Mucosa of gallbladder (tissue), 1 donor: ENCODE measurements at places on chromosomes 11 and 22.
A peak's percentile ranks its signal among the peaks of the same experiment; 100 is the strongest.

GRCh38 chr11:61698173-61698948 is 18.2 kb downstream of the DAGLA start:
- no peak for DNase-seq

DNA sequence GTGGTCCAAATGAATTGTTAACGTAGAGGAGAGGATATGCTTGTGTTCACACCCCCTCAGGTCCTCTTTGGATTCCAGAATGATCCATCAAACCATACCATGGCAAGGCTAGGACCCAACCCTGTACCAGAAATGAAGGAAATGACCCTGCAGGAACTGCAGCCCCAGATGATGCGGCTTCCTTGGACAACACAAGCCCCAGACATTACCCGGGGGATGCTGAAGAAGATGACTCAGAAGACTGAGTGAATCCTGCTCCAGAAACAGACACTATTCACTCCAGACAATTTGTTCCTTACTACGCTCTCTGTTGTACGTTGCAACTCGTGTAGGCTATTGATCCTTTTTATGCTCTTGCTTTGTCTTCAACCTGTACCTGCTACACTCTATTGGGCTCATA is 15.2 kb upstream of the MTMR2 start:
- DNase-seq, result no peak

DNA sequence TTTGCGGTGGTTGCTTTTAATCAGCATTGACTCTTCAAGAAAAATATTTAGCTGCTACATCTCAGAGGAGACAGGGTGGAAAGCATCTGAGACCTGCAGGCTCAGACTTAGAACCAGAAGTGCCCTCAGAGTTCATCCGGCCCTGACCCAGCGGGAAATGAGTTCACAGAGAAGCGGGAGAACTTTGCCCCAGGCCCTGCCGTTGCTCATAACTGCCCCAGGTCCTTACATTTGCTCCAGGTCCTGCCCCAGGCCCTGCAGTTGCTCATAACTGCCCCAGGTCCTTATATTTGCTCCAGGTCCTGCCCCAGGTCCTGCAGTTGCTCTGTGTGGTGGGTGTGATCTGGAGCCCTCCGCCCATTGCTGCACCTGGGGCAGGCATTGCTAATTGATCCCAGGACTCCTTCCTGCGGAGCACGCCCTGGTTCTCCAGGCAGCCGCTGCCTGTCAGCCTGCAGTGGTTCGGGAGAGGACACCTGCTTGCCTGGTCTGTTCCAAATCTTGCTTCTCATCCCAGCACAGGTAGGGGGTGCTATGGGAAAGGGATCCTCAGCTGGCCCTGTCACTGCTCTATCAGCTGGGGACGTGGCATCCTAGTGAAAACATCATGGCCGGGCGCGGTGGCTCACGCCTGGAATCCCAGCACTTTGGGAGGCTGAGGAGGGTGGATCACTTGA is 58.1 kb upstream of the PPP6R3 start:
- no peak for DNase-seq

- DNase-seq, result peak; percentile 66
Measured at GRCh38 chr11:94602430-94603372, 35.5 kb downstream of the PIWIL4 start.

GRCh38 chr22:38872831-38873248 is 824 bp upstream of the CBX6 start:
- peak; percentile 42 for DNase-seq

- no peak for DNase-seq
Measured at GRCh38 chr22:41231369-41231768, 9.4 kb downstream of the CHADL start.

DNA sequence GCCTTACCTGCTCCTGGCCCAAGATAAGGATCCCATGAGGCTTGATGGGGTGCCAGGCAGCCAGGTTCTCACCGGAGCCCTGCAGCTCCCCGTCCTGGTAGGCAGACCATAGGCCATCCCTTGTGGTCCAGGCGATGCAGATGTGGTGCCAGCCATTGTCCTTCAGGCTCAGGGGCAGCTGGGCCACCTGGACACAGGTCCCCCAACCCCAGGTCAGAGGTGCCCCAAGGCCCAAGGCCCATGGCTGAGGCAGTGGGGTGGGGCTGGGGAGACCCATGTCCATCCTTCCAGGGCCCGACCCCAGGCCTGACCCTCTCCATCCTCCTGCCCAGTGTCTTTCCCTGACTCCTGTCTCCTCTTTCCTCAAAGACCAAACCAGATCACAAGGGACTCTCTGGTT is 20.8 kb downstream of the NPTXR start:
- DNase-seq, result no peak

GRCh38 chr11:78210000-78210608 is 21.4 kb downstream of the USP35 start:
- DNase-seq, result no peak

DNA sequence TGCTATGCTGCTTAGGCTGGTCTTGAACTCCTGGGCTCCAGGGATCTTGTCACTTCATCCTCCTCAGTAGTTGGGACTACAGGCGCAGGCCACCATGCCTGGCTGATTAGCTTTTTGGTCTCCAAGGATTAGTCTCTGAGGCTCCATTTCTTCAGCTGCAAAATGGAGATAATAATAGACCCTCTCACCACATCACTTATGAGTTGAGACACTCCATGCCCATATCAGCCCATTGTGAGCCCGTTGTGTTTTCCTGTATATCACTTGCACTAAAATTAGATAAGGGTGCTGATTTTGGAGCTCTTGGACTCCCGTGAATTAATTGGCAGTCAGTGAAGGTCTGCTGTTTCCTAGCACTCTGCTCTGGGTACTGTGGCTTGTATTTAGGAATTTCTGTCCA is 36.0 kb downstream of the DEPDC5 start:
- DNase-seq, result no peak

GRCh38 chr11:124759266-124760204 is 2.6 kb downstream of the ESAM start:
- no peak for DNase-seq

DNA sequence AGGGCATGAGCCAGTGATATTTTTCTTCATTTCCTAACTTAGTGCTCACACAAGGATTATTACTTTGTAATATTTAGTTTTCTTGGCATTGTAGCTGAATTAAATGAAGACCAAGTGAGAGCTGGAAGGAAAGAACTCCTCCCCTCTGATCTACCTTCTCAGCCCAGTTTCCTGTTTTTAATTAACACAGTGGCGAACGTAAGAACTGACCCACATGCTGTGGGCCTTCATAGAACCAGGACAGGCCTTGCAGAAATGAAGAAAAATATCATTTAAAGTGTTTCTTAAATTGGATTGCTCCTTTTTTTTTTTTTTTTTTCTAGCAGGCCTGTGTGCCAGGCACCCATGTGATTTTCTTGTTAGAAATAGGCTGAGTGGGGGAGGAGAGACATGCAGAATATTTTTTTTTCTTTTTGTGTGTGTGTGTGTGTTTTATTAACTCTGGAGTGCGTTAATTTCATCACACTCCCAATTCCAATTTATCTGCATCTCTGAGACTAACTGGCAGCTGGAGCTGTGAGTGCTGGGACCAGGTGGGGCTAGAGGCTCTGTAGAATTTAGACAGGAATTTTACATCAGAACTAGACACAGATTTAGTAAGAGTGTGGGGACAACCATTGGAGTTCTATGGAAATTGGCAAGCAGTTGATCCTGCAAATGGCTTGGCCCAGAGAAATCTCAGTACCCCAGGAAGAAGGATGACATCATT is 320.5 kb downstream of the DDX10 start:
- no peak for DNase-seq

GRCh38 chr22:25148149-25148691 is 51.4 kb upstream of the CRYBB3 start:
- peak; percentile 86 for DNase-seq

DNA sequence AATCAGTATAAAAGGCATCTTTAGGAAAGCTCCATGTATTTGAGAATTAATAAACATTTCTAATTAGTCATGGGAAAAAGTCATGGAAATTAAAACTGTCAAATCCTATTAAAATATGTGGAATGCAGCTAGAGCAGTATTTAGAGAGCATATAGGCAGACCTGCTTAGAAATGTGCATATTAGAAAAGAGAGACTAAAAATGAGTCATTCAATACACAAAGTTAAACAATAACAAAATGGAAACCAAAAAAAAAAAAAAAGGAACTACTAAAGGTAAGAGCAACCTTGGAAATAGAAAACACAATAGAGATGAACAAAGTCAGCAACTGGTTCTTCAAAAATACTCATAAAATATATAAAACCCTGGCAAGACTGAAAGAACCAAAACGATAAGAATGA is 59.7 kb upstream of the RASSF10 start:
- DNase-seq, result no peak

- no peak for DNase-seq
Measured at GRCh38 chr11:14132312-14132711, 169.8 kb downstream of the SPON1 start.

GRCh38 chr11:111097191-111097590 is 148.3 kb upstream of the POU2AF2 start:
- peak; percentile 65 for DNase-seq

DNA sequence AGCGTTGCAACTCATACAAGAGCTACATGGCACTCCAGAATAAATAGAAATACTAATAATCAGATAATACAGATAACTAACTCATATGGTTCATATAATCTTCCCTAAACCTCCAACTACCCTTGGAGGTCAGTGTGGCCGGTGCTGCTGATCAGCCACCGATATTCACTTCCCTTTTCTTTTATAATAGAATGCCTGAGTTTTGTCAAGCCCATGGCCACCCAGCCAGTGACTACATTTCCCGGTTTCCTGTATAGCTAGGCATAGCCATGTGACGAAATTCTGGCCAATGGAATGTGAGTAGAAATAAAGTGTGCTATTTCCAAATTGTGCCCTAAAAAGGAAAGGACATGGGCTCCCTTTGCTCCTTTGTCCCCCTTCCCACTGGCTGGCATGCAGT is 5.9 kb upstream of the CAT start:
- no peak for DNase-seq

DNA sequence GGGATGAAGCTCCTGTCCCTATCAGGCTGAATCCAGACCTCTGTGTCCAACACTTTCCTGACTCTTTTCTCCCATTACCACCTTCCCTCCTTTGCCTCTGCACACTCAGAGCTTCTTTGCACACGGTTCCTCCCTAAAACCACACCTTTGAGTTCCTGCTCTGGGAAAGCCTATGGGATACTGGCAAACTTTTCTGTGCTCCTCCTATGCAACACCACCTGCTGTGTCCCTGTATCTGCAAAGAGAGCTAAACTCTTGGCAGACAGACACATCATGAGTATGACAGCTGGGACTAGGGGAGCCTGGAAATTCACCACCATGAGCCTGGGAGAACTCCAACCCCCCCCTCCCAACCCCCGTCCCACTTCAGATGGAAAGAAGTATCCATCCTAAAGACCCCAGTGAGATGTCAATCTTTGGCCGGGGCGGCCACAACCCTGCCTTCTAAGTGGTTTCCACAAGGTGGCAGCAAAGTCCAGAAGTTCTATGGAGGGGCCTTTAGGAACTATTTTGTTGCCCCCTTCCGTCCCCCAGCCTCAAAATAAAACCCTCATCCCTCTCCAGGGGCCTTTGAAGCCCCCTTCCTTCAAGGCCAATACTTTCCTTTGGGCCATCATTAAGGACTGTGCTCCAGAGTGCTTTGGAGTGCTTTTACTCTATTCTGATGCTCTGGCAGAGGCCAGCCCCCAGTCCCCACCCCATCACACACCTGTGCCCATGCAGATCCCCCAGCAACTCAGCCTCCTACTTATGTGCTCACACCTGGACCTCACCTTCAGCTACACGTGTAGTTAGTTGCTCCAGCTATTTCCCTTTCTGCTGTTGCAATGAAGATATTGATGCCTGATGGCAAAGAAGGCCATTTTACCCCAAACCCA is 19.4 kb downstream of the HTR3A start:
- DNase-seq, result peak; percentile 18
